ENCODE measurements at places on chromosomes 4 and X. TPM values are rescaled to one million over a fixed set of nuclear protein-coding genes. Genes with fewer than 3 reads are reported as not detected.

Gene ARMCX1
- 75.3 TPM for total RNA-seq

Gene HTN3
- total RNA-seq: not detected

Gene HSD17B13
- total RNA-seq: under 0.01 TPM

Gene TCEANC
- 3.2 TPM for total RNA-seq

Gene CNKSR2
- total RNA-seq: 2.9 TPM

Gene DDIT4L
- 0.92 TPM for total RNA-seq

Gene SNCA
- total RNA-seq: 1.4 TPM

Gene CLDN22
- total RNA-seq: not detected

Gene TRIM60
- not detected for total RNA-seq
